Cardiac muscle cell (in vitro differentiated cells and primary cell): ENCODE measurements at places on chromosomes 6 and 20.

DNA sequence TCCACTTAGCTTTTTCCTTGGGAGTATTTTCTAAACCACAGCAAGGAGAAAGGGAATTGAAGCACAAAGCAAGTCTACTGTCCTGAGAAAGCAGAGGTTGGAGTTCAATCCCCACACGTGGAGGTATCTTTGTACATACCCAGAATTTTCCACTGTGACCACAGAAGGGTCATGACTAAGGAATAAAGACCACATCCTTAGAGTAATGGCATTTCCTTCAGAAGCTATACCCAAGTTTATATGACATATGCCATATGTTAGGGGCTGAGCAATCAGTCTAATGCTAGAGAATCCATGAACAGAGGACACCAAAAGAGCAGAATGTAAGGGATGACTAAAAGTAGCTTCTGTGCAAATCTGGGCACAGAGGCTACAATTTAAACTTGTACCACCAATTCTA lies 46.4 kb downstream of the ATG5 start:
- no peak for DNase-seq

DNA sequence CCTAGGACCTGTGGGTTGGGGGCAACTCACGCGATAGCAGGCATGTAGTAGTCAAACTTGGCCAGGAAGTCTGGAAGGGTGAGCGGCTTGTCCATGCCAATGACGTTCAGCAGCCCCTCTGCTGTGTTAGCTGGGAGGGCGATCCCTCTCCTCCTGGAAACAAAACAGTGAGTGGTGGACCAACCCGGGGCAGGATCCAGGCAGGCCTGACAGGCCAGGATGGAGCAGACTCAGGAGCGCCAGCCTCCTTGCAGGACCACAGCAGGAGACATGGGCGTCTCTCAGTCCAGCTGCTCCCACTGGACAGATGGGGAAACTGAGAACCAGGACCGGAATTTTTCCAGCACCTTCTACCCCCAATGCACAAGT lies 22.5 kb downstream of the ADA start:
- no peak for DNase-seq

- DNase-seq = no peak
Observed at GRCh38 chr20:1373614-1374013, 19.2 kb downstream of the FKBP1A start.

DNA sequence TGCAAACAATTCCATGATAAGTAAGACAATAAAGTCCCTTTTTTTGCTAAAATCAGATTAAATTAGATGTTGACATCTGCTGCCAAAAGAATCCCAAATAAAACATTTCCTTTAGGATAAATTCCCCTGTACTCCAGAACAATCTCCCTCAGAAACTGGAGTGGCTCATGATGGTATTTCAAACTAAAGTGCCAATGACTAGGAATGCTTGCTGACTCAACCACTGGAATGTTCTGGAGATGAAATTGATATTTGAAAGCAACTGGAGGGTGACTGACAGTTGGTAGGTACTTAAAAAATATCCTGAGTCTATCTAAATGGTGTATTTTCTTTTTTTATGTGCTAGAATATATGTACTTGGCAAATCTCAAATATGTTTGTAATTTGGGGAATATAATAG lies 350.1 kb upstream of the TSHZ2 start:
- DNase-seq = no peak

DNA sequence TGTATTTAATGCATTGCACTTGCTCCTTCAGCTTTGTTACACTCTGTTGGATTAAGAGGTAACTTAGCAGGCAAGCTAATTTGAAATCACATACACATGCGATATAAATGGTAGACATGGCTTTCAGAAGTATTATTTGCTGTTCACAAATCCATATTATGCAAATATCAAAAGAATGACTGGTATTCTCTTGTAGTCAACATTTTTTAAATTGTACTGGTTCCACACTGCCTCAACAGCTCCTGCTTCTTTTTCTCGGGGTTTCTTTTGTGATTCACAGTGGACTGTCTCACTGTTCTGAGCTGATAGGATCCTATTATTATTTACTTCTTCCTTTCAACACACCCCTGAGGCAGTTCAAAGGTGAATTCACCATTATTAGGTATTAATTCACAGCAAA lies 927.4 kb downstream of the KIF16B start:
- DNase-seq = no peak

- no peak for DNase-seq
Observed at GRCh38 chr6:105991561-105992314, 94.4 kb upstream of the PRDM1 start.

DNA sequence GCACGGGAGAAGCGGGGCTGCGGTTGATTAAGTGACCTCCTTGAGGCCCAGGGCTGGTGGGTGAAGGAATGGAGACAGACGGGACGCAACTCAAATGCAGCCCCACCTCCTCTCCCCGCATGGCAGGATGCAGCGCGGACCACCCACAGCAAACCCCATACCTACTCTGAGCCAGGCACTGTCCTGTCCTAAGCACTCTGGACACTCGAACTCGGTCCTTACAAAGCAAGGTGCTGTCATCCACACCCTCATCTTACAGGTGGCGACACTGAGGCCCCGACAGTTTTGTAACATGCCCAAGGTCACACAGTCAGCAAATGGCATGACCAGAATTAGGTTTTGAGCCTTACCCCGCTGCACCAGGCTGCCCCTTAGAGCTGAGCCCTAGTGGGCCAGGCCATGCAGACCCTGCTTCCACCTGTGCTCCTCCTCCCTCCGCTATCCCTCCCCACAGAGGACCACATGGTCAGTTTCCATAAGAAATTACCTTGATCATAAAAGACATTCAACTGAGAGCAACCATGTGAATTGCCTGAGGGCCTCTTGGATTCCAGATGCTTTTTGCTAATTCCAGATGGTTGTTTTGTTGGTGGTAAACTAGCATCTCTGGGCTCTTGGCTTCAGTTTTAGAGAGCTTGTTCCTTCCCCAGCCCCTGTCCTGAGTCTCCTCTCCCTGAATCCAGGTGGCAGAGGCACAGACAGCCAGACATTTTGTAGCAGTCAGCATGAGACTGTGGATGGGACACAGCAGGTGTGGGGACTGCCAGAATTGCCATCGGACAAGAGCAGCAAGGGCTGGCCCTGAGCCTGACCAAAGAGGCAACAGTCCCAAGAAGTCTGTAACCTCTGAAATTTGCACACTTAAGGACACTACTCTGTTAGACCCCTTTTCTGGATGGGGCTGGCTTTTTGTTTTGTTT lies 171.9 kb upstream of the PMEPA1 start:
- DNase-seq = no peak

- DNase-seq = no peak
Observed at GRCh38 chr6:23692184-23692583, 433.8 kb upstream of the NRSN1 start.
